Lung (tissue), 17 donors: ENCODE measurements at places on chromosomes 3 and 15. TPM values are rescaled to one million over a fixed set of nuclear protein-coding genes. Genes with fewer than 3 reads are reported as not detected.
A peak's percentile ranks its signal among the peaks of the same experiment; 100 is the strongest.

DNA sequence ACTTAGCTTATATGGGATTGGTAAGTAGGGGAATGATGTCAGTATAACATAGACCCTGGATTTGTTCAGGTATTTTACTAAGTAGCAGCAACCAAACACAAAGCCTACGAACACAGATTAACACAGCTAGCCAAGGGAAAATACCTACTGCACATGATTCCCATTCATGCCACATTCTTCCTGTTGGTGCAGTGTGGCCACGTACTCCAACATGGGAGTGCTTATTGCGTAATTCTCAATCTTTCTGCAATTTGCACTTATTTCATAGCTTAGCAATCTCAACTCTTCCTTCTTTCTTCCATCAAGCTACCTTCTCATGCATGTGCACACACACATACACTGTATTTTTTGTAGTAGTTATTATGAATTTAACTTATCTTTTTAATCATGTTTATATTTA lies 186.8 kb downstream of the IL5RA start:
- no peaks in the 10 kb centered on the region for H3K27me3 ChIP-seq
- H3K4me3 ChIP-seq = no peak overlapping the region
- no peaks in the 10 kb centered on the region for H3K4me1 ChIP-seq
- DNase-seq = no peak
- no peak overlapping the region for H3K27ac ChIP-seq
- no peaks in the 10 kb centered on the region for H3K36me3 ChIP-seq

DNA sequence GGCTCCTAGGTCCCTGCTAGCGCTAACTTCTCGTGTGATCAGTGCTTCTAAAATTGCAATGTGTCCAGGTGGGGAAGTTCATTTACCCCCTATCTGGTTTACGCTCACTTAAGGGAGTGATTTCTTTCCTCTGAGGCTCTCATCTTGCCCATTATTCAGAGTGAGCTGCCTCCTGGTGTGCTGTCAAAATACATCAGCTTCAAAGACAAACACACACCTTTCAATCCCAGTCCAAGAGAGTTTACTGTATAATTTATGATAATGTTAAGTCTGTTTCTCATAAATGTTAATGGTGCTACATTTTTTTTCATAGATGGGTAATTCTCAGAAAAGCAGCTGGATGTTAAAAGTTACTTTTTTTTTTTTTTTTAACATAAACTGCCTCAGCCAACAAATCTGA lies 112.3 kb downstream of the RORA start:
- H3K4me3 ChIP-seq = no peak overlapping the region
- no peak for DNase-seq
- H3K27me3 ChIP-seq = no peaks in the 10 kb centered on the region
- no peaks in the 10 kb centered on the region for H3K4me1 ChIP-seq
- no peak overlapping the region for H3K27ac ChIP-seq
- H3K36me3 ChIP-seq = no peaks in the 10 kb centered on the region

DNA sequence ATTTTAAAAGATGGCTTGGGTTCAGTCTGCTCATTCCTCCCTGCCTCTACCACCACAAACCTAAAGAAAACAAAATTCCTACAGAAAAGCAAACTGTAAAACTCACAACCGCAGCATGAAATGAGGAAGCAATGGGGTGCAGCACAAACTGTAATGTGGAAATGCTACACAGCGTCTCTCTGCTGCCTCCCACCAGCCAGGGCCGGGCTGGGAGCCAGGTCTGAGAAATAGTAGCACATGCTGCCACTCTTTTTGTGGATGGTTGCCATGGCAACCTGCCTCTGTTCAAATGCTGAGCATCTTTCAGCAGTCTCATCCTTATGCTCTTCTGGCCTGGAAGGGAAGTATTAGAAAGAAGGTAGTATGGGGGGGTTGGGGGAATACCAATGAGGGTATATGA lies 55.4 kb downstream of the EOMES start:
- no peaks in the 10 kb centered on the region for H3K27me3 ChIP-seq
- H3K27ac ChIP-seq = no peak overlapping the region
- no peaks in the 10 kb centered on the region for H3K36me3 ChIP-seq

DNA sequence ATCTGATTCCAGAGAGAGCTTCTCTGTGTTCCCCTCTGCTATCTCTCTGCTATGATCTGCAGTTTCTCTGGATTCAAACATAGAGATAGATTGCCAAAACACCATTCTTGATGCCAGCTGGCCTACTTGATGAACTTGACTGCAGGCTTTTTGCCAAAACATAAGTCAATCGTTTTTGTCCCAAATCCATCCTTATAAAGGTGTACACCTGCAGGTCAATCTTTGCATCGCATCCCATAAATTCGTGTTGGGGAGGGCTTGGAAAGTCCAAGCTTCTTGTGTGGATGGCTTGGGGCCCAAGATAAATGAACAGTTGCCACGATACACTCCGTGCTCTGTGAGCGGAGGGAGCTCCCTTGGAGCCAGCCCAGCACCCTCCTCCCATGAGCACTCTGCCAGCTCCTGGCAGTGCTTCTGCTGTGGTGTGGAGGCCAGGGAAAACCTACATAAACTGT lies 2.7 kb downstream of the CERS3 start:
- peaks cover 2% of the 10 kb centered on the region for H3K4me1 ChIP-seq
- peak; percentile 77 for DNase-seq
- no peak overlapping the region for H3K4me3 ChIP-seq
- no peaks in the 10 kb centered on the region for H3K36me3 ChIP-seq

Gene SLC28A1
- not detected for total RNA-seq

Gene SNX33
- total RNA-seq = 23.5 TPM

DNA sequence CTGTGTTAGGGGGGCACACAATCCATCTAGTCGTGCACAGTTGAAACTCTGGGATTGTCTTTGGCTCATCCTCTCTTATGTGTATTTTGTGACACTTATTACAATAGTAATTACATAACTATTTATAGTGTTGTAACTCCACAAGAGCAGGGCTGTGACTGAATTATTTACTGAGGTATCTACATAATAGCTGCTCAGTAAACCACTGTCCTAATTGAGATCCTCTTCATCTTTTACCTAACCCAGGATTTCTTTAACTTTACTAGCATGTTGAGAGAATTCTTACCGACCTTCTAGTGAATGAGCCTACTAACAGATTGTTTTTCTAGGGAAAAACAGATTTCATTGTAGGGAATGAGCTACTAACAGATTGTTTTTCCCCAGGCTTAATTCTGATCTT lies 11.1 kb downstream of the KLHL18 start:
- H3K27me3 ChIP-seq = no peaks in the 10 kb centered on the region
- DNase-seq = no peak
- H3K4me3 ChIP-seq = no peak overlapping the region

GRCh38 chr3:15387735-15388134 lies 39.6 kb downstream of the METTL6 start:
- H3K4me1 ChIP-seq = no peaks in the 10 kb centered on the region
- no peaks in the 10 kb centered on the region for H3K36me3 ChIP-seq
- no peaks in the 10 kb centered on the region for H3K27me3 ChIP-seq

DNA sequence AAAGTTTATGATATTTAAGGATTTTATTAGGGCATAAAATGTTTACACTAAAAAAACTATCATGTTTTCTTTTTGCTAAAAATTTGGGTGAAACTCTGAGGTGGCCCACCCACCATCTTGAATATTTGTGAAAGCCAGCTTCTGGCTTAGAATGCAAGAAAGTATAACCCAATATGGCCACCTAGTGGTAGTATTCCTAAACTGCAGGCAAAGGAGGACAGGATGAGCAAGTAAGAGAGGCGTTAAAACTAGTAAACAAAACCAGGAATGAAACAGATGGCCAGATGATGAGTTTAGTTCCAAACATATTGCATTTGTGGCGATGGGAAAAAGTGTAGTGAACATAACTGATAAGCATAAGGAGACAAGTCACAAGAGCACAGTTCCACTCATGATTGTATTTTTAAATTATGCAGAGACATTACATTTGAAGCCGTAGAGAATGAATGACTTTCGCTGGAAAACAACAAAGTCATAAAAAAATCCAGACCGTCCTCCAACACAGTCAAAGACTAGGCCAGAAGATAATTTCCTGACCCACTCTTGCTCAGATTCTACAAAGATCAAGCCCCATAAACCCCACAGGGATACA lies 103.3 kb upstream of the PRTG start:
- H3K27me3 ChIP-seq = no peaks in the 10 kb centered on the region
- no peaks in the 10 kb centered on the region for H3K4me1 ChIP-seq
- peaks cover 14% of the 10 kb centered on the region for H3K36me3 ChIP-seq
- no peak overlapping the region for H3K4me3 ChIP-seq
- no peak overlapping the region for H3K27ac ChIP-seq

- no peak overlapping the region for H3K27ac ChIP-seq
- H3K36me3 ChIP-seq = no peaks in the 10 kb centered on the region
- no peak overlapping the region for H3K4me3 ChIP-seq
- H3K27me3 ChIP-seq = no peaks in the 10 kb centered on the region
Measured at GRCh38 chr15:98522127-98522526, 126.2 kb upstream of the IGF1R start.

Gene C3orf70
- 4.9 TPM for total RNA-seq

- H3K36me3 ChIP-seq = no peaks in the 10 kb centered on the region
- H3K4me1 ChIP-seq = no peaks in the 10 kb centered on the region
- no peak overlapping the region for H3K4me3 ChIP-seq
- H3K27ac ChIP-seq = no peak overlapping the region
- H3K27me3 ChIP-seq = no peaks in the 10 kb centered on the region
- no peak for DNase-seq
Measured at GRCh38 chr3:115347737-115348136, 200.6 kb upstream of the ZBTB20 start.

Gene IMPG2
- 0.54 TPM for total RNA-seq

Gene SKOR1
- 0.17 TPM for total RNA-seq

DNA sequence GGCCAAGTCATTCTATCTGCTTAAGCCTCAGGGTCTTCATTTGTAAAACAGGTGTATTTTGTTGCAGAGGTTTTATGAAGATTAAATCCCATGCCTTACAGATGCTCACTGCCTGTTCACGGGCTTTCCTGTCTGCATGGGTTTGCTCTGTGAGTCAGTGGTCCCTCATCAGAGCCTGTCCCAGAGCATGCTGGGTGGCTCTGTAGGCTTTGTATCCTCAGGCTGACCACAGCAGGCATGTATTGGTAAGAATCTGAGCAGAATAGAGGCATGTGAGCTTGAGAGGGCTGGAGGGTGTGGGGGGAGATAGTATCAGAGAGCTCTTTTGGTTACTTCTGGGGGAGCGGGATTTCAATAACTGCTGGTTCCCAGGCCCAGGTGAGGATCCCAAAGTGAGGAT lies 45.4 kb upstream of the PLXNA1 start:
- H3K4me3 ChIP-seq = no peak overlapping the region
- DNase-seq = peak; percentile 8
- H3K27me3 ChIP-seq = no peaks in the 10 kb centered on the region
- H3K27ac ChIP-seq = no peak overlapping the region

DNA sequence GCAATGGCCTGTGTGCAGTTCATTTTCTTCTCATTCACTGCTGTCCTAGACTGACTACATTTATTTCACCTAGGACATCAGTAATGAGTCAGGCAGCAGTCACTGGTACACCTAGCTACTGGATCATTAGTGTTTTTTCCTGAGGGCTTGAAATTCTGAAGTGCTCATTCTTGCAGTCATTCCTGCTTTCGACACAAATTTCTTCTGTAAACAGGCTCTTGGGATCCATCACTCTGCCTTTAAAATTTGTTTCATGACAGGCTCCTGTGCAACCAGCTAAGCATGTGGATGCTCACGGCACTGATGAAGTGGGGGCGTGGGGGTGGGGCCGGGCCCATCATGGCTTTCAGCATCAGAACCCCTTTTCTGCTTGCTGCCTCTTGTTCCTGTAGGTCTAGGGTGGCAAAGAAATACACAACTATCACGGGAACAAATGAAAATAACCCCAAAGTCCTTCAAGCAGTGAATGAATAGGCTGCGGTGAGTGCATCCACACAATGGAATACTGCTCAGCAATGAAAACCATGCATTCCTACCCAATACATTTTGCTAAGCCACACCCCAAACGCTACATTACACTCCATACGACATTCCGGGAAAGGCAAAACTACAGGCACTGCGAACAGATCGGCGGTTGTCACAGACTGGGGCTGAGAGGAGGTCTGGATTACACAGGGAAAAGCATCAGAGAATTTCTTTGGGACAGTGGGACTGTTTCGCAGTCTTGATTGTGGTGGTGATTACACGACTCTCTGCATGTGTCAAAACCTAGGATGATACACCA lies 9.3 kb upstream of the MELTF start:
- peaks cover 5% of the 10 kb centered on the region for H3K36me3 ChIP-seq
- no peak overlapping the region for H3K4me3 ChIP-seq
- no peaks in the 10 kb centered on the region for H3K4me1 ChIP-seq
- DNase-seq = no peak
- H3K27me3 ChIP-seq = no peaks in the 10 kb centered on the region

DNA sequence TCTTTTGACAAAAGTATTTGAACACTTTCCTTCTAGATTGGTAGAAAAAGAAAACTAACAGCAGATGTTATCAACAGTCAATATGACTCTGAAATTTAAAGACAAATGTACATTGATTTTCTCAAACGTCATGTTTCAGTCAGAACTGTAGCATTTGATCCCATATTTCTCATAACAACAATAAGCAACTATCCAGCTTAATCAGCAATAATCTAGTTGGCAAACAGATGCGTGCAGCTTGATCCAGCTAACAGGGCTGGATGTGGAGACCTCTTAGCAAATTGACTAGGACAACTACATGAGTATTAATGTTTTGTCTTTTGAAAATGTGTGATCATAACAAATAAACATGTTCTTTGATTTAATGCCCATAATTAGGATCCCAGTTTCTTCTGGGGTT lies 94.0 kb upstream of the STT3B start:
- no peak for DNase-seq
- no peak overlapping the region for H3K4me3 ChIP-seq
- no peaks in the 10 kb centered on the region for H3K4me1 ChIP-seq
- H3K27me3 ChIP-seq = no peaks in the 10 kb centered on the region
- no peaks in the 10 kb centered on the region for H3K36me3 ChIP-seq

DNA sequence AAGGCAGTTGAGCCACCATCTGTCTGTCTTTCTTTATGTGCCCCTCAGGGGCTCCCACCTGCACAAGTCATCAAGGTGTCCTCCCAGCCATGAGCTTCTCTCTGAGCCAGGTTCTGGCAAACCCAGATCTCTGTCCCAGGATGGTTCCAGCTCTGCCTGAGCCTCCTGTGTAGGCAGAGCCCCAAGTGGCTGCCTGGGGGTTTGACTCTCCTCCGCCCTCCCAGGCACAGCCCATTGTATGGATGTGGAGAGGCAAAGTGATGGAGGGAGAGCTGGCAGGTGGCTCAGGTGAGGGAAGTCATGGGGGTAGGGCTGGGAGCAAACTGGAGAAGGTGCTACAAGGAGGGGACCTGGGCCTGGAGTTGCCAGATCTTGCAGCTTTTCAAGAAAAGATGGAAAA lies 56.9 kb downstream of the GRIP2 start:
- no peaks in the 10 kb centered on the region for H3K27me3 ChIP-seq
- no peak overlapping the region for H3K27ac ChIP-seq
- no peak overlapping the region for H3K4me3 ChIP-seq

- H3K36me3 ChIP-seq = no peaks in the 10 kb centered on the region
- no peak overlapping the region for H3K4me3 ChIP-seq
- no peak for DNase-seq
- no peaks in the 10 kb centered on the region for H3K27me3 ChIP-seq
Measured at GRCh38 chr3:87358066-87358465, 81.7 kb upstream of the POU1F1 start.

Gene EBLN2
- 3.8 TPM for total RNA-seq
